ENCODE measurements at places on chromosomes 12 and 14.

GRCh38 chr14:33786091-33786825, 164.6 kb downstream of the EGLN3 start:
- no peak for DNase-seq

DNA sequence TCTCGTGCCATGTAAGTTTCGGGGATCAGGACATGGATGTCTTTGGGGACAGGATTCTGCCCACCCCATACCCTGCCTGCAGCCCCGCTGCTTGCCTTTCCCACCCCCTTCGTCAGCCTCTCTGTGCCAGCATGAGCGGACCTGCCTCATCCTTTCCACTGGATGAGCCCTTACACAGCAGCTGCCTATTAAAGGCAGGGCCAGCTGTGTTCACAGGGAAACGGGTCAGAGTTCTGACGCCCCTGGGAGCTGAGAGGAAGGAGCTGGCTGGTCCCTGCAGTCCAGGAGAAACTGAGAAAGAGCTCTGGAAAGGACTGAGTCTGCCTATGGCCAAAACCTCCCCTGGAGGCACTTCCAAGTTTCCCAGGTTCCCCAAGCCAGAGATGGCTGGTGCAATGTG, 83.5 kb upstream of the NCOR2 start:
- DNase-seq: peak; percentile 49

DNA sequence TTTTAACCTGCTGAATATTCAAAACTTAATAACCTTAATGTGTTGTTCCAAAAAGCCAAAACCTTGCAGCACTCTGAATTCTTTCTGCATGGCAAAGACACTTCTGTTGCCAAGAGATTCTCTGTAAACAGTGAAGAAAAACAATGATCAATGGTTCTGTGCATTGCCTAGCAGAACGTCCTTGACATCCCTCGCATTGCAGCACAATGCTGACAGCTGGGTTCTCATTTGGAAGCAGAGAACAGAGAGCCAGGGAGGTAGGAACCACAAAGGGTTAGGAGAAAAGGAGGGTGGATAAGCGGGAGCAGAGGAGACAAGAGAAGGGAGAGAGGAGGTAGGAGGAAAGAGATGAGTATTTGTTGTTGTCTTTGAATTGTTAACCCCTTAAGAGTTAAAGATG, 501.1 kb downstream of the NAV3 start:
- peak; percentile 4 for DNase-seq

GRCh38 chr12:124915239-124916236, 1.1 kb upstream of the UBC start:
- DNase-seq: peak; percentile 80

DNA sequence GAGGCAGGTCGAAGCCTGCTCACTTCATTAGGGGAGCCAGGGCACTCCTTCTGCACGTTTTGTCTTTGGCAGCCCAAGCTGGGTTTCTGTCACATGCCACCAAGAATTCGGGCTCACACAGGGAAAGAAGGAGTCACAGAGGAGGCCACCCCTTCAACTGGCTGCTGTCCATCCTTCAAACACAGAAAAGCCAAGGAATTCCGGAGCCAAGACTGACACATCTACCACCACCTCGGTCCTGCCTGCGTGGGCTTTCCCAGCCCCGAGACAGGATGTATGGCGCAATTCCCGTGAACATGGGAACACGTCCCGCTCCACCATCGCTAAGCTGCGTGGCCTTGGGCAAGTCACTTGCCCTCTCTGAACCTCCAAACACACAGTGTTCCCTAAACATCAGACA, 70.4 kb downstream of the NCOR2 start:
- no peak for DNase-seq

All from myocyte (in vitro differentiated cells).